ENCODE measurements at places on chromosomes 11 and 22. TPM values are rescaled to one million over a fixed set of nuclear protein-coding genes. Genes with fewer than 3 reads are reported as not detected.

DNA sequence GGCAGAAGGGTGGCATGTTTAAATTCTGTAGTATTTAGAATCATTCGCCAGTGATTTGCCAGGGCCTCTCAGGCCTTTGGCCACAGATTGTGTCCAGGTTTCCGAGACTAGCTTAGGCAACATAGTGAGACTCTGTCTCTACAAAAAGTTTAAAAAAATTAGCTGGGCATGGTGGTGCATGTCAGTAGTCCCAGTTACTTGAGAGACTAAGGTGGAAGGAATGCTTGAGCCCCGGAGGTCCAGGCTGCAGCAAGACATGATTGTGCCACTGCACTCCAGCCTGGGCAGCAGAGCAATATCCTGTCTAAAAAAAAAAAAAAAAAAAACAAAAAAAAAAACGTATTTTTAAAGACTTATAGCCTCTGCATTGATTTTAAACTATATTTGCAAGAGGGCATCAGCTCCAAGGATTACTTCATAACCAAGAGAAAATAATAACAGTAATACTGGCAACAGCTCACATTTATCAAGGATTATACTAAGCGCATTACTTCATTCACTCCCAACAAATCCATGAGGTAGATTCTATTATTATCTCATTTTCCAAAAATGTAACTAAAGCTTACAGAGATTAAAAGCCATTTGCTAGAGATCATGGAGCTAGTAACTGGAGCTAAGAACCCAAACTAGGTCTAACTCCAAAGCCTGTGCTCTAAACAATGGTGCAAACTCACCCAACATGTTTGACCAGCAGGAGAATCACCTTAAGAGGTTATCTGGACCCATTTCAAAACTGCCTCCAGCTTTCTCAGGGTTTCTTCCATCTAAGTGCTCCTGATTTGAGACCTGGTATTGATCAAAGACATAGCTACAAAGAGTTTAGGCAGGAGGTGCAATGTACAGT is 32.6 kb upstream of the SLC6A5 start:
- no peak for DNase-seq

GRCh38 chr11:78381865-78382264 is 35.8 kb downstream of the GAB2 start:
- DNase-seq, result no peak

Gene LRRC74B
- total RNA-seq, result not detected

Gene OR8G1
- total RNA-seq, result not detected

Gene TSSK2
- not detected for total RNA-seq

- no peak for DNase-seq
These were observed 105.5 kb downstream of the MYO18B start for GRCh38 chr22:25847451-25847850.

Gene SERPING1
- 0.43 TPM for total RNA-seq

GRCh38 chr11:93267383-93267782 is 63.2 kb upstream of the DEUP1 start:
- DNase-seq, result no peak

Measured in activated naive CD4-positive, alpha-beta T cell treated with anti-CD3 and anti-CD28 coated beads for 36 hours (primary cell).